Islet precursor cell (in vitro differentiated cells): ENCODE measurements at places on chromosomes 1 and 21.

DNA sequence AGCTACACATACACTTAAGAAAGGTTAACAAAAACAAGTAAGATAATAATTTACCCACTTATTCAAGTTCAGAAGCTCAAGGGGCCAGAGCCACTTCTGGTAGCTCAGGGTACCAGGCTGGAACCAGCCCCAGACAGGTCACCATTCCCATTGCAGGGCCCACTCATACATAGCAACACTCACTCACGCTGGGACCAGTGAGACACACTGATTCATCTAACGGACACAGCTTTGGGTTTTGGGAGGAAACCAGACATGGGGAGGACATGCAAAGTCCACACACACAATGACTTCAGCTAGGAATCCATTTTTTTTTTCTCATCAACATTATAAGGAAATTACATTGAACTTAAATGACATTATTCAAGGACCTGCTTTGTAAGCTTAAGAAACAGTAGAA lies 169.1 kb downstream of the ZC3H11B start:
- DNase-seq: no peak

GRCh38 chr1:56135069-56135863 lies 444.1 kb downstream of the PLPP3 start:
- no peak for DNase-seq

DNA sequence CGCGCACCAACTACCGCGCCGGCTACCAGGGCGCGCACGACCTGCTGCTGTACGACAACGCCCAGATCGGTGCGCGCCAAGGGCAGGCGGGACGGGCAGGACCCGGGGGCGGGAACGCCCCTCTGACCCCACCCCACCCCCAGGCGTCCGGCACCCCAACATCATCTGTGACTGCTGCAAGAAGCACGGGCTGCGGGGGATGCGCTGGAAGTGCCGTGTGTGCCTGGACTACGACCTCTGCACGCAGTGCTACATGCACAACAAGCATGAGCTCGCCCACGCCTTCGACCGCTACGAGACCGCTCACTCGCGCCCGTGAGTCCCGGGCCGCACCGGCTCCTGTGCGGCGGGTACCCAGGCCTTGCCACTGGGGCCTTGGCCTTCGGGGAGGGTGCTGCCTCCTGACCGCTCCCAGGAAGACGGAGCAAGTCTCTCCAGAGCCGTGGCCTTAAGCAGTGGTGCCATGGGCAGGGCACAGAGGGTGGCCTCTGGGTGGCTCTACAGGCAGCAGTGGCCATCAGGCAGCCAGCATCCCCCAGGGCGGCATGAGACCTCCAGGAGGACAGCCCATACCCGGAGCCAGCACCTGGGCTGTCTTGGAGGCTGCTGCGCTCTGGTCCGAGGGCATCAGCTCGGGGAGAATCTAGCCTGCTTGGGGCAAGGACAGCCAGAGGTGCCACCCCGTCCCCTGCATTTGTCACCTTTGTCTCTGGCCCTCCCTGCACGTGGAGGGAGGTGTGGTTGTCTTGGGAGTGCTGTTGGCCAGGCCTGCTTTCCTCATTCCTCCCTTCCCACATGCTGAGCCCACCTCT lies 8.1 kb upstream of the MMP23B start:
- DNase-seq: no peak

DNA sequence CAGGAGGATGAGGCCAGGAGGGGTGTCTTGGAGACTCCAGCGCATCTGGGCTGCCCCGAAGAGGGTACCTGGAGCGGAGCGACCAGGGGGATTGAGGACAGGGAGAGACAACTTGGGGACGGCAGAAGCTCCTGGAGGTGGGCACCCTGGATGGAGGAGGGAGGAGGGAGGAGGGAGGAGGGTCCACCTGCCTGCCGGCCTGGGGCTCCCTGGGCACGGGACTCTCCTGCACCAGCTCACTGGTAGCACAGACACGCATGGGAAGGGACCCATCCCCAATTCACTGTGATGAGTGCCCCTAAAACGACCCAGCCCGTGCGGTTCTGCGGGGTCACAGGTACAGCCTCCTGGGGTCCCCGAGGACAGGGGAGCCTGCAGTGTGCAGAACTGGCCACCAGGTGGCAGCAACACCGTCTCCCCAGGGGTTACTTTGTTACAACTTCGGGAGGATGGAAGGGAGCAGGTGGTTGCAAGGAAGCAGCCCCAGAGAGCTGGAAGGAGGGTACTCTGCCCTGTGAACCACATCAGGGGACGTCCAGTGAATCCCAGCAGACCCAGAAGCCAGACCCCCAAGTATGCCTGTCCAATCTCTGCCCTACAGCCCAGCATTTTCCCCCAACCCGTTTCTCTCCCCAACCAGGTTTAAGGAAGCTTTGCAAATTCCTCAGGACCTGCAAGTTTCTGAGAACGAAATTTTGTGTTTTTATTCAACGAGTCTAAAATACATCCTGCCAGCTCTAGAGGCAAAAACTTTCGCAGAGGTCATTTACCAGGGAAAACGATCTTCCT lies 482.4 kb downstream of the NPHP4 start:
- DNase-seq: peak; percentile 68

- peak; percentile 75 for DNase-seq
Measured at GRCh38 chr1:15957221-15958095, 18.4 kb downstream of the ZBTB17 start.

- DNase-seq: no peak
Measured at GRCh38 chr1:39690225-39690624, 1.0 kb downstream of the HPCAL4 start.

DNA sequence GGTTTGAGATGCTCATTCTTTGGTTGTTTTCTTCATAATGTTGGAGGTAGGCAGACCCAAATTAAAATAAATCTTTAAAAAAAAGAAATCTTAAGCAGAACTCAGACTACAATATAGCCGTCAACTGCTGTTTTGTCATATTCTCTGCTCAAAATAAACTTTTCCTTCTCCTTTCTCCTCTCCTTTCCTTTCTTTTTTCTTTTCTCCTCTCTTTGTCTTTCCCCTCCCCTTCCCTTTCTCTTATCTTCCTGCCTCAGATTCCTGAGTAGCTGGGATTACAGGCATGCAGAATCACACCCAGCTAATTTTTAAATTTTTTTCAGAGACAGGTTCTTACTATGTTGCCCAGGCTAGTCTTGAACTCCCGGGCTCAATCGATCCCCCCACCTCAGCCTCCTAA lies 24.8 kb upstream of the MTF1 start:
- DNase-seq: no peak

DNA sequence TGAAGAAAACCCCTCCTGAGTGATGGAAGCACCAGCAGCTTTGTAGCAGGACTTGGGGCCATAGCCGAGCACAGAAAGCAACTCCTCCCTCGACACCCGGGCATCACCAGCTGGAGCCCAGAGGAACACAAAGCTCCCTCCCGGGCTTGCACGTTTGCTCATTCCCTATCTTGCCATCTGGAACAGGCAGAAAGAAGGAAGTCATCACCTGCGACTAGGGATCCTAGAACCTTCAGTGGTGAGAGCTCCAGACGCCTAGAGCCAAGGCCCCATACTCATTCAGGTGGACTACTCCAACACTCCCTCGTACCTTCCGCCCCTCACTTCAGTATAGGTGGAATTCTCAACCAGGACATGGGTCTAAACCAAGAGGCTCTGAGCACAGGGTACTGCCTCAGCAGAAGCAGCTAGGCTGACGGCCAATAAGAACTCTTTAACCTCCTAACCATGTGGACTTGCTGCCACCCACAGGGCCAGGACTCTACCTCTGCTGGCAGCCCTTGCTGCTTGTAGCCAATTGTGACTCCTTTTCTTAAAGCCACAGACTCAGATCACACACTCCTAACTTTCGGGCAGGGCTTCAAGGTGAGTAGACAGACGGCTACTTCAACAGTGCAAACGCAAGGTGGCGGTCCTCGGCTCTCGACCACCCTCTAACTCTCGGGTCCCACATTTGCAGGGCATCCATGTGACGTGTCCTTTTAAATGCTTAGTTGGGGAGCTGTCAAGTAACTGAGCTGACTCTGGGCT lies 65.4 kb downstream of the NPHP4 start:
- no peak for DNase-seq

DNA sequence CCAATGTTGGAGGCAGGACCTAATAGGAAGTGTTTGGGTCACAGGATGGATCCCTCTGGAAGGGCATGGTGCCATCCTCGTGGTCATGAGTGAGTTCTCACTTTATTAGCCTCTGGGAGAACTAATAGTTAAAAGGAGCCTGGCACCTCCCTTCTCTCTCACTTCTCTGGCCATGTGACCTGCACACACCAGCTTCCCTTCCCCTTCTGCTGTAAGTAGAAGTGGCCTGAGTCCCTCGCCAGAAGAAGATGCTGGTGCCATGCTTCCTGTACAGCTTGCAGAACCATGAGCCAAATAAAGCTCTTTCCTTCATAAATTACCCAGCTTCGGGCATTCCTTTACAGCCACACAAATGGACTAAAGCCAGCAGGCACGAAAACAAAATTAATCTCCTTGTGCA lies 23.6 kb downstream of the ACOT7 start:
- DNase-seq: no peak

- DNase-seq: no peak
Measured at GRCh38 chr1:56357927-56358690, 221.3 kb downstream of the PLPP3 start.

- DNase-seq: peak; percentile 64
Measured at GRCh38 chr1:176843352-176844297, 320.9 kb downstream of the ASTN1 start.

DNA sequence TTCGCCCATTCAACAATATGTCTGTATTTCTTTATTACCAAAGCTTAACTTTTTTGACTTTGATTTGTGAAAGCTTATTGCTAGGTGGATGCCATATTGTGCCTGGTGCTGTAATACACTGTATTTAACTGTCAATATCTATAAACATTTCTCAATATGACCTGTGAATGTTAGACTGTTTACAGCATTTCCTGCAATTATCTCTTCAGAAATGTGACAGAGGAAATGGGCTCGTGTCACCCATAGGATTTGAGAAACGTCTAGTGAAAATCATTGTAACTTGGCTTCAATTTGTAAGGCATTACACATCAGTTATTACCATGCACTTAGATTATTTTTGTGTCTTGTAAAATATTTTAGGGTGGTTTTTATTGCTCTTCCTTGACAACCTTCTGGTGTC lies 237.8 kb upstream of the ADGRL2 start:
- DNase-seq: no peak

GRCh38 chr1:15370781-15371520 lies 38.7 kb upstream of the EFHD2 start:
- no peak for DNase-seq

DNA sequence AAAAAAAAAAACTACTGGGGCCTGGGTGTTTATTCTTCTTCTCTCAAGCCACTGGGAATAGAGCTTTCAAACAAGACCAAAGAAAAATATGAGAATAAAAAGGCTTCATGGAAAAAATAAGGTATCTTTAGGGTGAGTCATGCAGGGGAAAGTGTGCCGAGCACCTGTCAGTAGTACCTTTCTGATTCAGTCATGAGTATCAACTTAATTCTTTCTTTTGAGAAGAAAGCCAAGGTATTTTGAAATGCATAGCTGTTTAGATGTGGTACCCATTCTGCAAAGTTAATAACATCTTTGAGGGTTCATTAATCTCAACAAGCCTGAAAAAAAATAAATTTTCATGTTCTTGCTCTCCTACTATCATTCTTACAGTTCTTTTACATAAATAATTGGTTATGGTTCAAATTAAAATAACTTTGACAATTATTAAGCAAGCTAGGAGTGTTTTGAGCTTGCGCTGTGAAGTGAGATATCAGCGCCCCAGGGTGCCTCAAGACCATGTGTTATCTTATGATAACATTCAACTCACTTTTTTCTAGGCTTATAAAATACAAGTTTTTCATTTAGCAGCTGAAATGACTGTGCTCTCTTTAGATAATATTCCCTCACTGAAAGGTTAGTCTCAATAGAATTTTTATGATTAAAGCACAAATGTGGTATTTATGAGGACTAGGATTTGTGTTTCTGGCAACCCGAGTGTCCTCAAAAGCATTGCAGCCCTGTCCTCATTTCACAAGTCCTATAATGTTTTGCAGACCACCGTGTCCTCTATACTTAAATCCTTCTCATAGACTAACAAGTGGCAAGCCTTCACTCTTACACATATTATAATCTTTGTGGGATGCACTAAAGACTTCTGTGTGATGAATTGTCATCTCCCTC lies 138.6 kb downstream of the SLC44A5 start:
- DNase-seq: no peak

- DNase-seq: no peak
Measured at GRCh38 chr1:31781138-31781755, 17.1 kb upstream of the ADGRB2 start.

DNA sequence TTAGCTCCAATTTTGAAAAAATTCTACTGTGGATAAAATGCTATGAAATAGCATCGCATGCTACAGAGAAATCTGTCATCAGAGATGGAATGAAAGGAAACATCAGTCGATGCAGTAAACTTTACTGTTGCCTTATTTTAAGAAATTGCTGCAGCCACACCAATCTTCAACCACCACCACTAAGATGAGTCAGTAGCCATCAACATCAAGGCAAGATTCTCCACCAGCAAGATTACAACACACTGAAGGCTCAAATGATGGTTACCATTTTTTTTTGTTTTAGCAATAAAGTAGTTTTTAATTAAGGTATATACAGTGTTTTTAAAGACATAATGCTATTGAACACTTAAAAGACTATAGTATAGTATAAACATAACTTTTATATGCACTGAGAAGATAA lies 95.6 kb upstream of the JUN start:
- no peak for DNase-seq

- peak; percentile 60 for DNase-seq
Measured at GRCh38 chr1:54017979-54018378, at the start of gene LDLRAD1. TSS of gene LDLRAD1 (minus strand) at chr1:54018186. CDS start at chr1:54018112, 74 bp downstream.

- no peak for DNase-seq
Measured at GRCh38 chr1:239448911-239449310, 62.5 kb downstream of the CHRM3 start.

GRCh38 chr1:93442008-93442666 lies 5.8 kb upstream of the FNBP1L start:
- peak; percentile 85 for DNase-seq

DNA sequence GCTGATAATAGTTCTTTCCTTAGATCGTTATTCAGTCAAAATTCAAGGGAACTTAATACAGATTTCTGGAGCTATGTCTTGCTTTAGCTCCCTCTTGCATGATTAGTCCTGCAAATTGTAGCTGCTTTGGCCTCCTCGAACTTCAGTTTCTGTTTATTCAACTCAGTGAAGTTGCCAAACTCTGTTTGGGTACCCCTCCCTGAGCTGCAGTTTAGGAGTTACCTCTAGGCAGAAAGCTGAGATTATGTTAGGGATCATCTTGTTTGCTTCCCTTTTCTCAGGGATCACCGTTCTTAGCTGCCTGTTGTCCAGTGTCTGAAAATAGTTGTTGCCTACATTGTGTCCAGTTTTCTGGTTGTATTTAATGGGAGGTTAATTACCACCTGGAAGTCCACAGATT lies 43.5 kb downstream of the SNX27 start:
- no peak for DNase-seq

DNA sequence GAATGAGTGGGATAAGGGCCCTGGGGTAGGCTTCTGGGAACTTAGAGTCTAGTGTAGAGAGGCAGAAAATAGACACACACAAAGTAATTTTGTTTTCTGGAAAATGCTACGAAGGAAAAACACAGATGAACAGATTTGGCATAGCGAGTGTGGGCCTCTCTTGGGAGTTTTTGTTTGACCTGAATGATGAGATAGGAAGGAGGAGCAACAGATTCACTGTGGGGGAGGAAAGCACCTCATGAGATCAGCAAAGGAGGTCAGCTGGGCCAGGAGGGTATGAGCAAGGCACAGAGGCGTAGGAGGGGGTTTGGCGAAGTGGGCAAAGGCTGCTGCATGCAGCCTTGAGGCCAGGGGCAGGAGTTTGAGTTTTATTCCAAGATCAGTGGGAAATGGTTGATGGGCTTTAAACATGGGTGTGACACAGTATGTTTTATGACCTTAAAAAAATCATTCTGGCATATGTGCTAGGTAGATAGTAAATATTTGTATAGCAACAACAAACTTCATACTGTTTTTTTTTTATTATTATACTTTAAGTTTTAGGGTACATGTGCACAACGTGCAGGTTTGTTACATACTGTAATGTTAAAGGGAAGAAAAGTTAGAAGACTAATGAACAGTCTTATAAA lies 57.9 kb downstream of the FGGY start:
- no peak for DNase-seq
